ENCODE measurements at places on chromosomes 13 and 19.

DNA sequence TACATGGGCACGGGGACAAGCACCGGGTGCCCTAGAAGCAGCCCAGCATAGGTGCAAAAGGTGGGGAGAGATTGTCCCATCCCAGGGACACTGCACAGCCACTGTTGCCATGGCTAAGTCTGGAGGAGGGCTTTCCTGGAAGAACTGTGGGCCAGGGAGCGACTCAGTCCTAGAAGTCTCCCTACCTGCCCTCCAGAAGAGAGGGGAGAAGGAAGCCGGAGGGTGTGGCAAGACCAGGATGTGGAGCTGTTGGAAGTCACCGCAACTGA is 2.3 kb upstream of the FBN3 start:
- DNase-seq: no peak

DNA sequence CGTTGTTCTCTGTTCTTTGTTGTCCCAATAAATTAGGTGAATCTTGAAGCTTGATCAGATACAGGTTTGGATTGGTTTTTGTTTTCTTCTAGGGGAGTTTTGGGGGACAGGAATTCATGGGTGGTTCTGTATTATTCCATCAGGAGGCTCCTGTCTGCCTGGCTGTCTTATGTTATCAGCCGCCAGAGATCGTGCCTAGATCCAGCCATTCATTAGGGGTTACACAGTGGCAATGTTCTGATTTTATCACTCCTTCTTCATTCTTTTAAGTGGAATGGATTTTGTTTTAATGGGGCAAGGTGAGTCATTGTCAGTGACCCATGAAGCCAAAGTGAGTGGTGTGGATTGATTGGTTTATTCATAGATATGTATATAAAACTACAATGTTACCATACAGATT is 71.9 kb downstream of the CHST8 start:
- no peak for DNase-seq

DNA sequence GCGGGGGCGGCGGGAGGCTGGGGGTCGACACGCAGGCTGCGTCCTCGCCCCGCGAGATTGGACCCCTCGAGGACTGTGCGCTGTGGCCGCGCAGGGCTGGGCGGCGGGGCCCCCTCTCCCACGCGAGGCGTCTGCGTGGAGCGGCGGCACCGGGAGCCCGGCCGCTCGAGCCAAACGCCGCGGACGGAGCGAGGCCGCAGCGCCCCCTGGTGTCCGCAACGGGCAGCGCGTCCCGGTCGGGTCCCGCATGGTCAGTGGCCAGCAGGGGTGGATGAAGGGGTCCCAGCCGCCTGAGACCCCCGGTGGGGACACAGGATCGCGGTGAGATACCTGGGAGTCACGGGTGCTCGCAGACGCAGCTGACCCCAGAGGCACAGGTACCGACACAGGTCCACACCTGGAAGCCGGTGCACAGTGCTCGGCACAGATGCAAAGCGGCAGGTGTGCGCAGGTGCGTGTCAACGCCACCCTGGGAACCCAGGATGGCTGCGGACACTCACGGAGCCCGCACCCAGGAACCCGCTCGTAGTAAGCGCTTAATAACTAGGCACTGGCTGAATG is 2.1 kb upstream of the CIRBP start:
- peak; percentile 73 for DNase-seq

GRCh38 chr19:5877882-5878281 is 7.5 kb upstream of the FUT5 start:
- no peak for DNase-seq

GRCh38 chr19:5534787-5535586 is 32.8 kb downstream of the TINCR start:
- no peak for DNase-seq

GRCh38 chr19:290372-291005 is 714 bp downstream of the PLPP2 start:
- no peak for DNase-seq

- no peak for DNase-seq
These were observed 156.3 kb downstream of the DCT start for GRCh38 chr13:94322925-94323763.

DNA sequence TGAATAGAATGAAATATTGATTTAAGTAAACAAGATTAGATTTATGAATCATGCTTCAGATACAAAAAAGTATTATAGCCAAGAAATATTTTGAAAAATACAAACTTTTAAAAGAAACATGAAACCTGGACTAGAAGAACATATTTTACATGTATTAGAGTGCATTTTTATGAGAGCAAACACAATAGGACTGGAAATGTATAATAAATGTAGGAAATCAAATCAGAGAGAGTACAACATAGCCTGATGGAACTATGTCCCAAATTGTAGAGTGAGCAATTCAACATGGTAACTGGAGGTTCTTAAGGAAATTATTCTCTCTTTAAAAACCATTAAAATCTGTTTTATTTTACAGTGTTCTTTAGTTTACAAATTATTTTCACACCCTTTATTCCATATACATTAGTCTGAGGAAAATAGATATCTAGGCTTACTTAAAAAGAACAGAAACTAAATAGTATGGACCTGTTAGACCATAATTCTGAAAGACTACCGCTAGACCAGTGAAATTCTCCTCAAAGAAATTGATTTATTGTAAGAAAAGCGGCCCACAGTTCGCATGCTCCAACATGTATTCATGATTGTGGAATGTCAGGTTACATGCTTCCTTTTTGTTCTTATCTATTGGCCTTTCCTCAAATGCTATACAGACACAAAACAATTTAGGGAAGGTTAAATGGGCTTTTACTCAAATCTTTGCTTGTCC is 1526.5 kb upstream of the SLC10A2 start:
- DNase-seq: no peak

GRCh38 chr13:79593641-79594275 is 112.8 kb downstream of the NDFIP2 start:
- no peak for DNase-seq

- DNase-seq: no peak
These were observed 12.0 kb downstream of the DLEU7 start for GRCh38 chr13:50831512-50831911.

- no peak for DNase-seq
These were observed 86.8 kb upstream of the SCEL start for GRCh38 chr13:77448689-77449088.

DNA sequence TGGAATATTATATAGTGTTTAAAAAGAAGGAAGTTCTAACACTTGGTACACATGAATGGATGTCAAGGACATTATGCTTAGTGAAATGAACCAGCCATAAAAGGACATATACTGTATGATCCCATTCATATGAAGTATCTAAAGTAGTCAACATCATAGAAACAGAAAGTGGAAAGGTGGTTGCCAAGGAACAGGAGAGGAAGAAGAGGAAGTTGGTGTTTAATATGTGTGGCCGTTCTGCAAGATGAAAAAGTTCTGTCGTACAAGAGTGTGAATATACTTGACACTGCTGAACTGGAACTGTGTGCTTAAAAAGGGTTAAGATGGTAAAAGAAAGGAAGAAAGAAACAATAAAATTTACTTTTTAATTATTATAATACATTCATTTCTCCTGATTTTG is 33.1 kb upstream of the C1QTNF9 start:
- DNase-seq: peak; percentile 68

GRCh38 chr13:60790620-60791019 is 393.6 kb downstream of the TDRD3 start:
- no peak for DNase-seq

DNA sequence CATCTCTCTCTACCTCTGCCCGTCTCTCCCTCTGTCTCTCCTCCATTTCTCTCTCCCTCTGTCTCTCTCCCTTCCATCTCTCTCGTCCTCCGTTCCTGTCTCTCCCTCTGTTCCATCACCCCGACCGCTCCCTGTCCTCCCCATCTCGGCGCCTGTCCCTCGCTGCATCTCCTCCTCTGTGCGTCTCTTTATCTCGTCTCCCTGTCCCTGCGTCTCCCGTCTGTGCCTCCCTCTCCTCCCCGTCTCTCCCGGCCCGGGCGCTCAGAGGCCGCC is 4.6 kb downstream of the GRIN2D start:
- DNase-seq: no peak

DNA sequence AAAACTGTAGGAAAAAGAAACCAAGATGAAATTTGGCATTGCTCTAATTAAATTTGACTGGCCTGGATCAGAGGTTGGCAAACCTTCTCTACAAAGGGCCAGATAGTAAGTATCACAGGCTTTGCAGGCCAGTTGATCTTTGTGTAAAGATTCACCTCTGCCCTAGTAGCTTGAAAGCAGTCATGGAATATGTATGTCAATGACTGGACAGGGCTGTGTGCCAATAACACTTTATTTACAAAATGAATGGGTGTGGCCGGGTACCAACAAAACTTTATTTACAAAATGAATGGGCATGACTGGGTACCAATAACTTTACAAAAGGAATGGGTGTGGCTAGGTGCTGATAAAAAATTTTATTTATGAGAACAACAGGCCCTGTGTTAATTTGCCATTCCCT is 20.0 kb downstream of the SIN3B start:
- DNase-seq: no peak

GRCh38 chr13:72004784-72005374 is 137.9 kb upstream of the DACH1 start:
- no peak for DNase-seq

- DNase-seq: no peak
These were observed 9.3 kb downstream of the GSK3A start for GRCh38 chr19:42233106-42233505.

- DNase-seq: no peak
These were observed 341.8 kb downstream of the FGF9 start for GRCh38 chr13:22012686-22013085.

DNA sequence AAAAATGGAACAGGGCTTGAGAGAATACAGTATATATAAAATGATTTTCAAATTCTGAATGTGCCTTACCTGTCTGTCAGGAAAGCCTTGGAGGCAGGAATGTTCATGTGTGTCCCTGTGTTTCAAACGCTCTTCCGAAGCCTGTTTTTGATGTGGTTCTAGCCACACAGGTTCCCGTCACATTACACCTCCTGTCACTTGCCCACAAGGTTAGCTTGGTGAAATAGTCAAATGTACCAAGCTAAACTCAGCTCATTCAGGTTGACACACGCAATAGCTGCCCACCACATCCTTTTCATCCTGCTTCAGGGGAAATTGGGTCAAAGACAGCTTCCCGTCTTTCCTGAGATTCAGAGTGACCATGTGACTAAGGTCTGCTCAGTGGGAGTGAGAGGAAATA is 574.0 kb downstream of the EFNB2 start:
- no peak for DNase-seq

DNA sequence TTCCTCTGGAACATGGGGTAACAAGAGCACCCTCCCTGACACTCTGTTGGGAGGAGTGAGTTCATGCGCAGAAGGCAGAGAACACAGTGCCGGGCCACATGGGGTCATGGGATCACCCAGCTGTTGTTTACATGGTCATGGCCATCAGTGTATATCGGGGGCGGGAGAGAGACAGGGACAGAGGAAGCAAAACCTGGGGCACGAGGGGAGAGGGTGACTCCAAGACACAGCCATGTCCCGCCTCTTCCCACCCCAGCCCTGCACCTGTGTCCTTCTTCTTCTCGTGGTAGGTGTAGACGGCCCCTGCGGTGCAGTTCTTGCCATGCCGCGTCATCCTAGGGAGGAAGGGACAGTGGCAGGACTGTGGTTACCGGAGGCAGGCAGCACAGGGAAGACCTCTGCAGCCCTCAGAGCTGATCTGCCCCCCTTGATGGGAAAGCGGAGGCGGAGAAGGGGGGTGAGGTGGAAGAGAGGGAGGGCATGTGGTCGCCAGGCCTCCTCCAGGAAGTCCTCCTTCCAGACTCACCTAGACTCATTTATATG is 19.9 kb downstream of the NOSIP start:
- peak; percentile 51 for DNase-seq

DNA sequence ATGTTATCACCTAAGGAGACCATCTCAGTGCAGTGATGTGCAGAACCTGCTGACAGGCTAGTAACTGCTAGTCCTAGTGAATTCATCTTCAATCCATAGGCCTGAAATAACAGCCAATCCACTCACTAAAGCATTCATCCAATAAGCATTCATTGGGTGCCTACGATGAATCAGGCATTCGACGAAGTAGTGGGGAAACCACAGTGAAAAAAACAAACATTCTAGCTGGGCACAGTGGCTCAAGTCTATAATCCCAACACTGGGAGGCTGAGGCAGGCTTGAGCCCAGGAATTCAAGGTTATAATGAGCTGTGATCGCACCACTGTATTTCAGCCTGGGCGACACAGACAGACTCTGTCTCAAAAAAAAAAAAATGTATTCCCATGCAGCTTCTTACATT is 135.6 kb downstream of the RNF17 start:
- DNase-seq: no peak

- no peak for DNase-seq
These were observed 82.2 kb downstream of the TNFSF11 start for GRCh38 chr13:42656161-42656560.

DNA sequence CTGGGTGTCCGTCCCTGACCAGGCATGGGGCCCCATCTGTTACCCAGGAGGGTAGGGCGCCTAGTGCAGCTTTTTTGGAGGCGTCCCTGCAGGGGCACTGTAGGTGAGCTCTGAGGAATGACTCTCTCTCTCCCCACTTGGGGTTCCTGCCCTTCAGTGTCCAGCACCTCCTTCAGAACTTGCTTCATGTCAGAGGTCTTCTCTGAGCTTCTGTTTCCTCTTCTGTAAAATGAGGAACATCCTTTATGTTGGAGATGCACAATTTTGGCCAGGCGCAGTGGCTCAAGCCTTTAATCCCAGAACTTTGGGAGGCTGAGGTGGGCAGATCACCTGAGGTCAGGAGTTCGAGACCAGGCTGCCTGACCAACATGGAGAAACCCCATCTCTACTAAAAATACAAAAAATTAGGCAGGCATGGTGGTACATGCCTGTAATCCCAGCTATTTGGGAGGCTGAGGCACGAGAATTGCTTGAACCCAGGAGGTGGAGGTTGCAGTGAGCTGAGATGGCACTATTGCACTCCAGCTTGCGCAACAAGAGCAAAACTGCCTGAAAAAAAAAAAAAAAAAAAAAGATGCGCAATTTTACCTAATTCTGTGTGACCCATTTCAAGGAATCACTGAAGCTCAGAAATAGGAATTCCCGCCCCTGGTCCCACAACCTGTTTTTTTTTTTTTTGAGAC is 15.2 kb upstream of the PIK3R2 start:
- no peak for DNase-seq

- DNase-seq: no peak
These were observed 160.0 kb downstream of the RBM26 start for GRCh38 chr13:79245937-79246577.

DNA sequence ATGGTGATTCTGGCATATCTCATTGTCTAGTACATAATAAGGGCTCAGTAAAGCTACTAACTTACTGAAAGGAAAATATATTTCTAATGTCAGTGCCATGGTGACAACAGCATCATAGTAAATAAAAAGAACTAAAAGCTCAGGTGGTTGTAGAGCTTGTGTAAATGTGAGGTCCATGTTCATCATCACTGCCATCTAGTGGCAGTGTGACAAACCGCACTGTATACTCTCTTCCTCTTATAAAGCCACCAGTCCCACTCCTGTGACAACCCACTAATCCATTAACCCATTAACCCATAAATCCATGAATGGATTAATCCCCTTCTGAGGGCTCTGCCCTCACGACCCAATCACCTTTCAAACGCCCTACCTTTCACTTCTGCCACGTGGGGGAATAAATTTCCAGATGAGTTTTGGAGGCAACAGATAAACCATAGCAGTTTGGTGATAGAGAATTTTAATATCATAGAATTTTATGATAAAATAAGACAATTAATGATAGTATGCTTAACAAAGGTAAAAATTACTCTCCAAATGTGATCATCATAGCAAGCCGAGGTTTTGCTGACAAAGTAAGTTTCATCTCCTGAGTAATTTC is 160.4 kb upstream of the SGCG start:
- DNase-seq: peak; percentile 43

All from CD4-positive, alpha-beta T cell treated with Interleukin-10 for 1 hour (primary cell).